Activated CD4-positive, alpha-beta memory T cell treated with anti-CD3 and anti-CD28 coated beads, Interleukin-2, amount 10 ng/mL, durations not matched to agents 7 days and 5 days (primary cell): ENCODE measurements at places on chromosomes 7 and 10. TPM values are rescaled to one million over a fixed set of nuclear protein-coding genes. Genes with fewer than 3 reads are reported as not detected.

Gene C10orf105
- 0.33 TPM for total RNA-seq

Gene LOXL4
- not detected for total RNA-seq

Gene TRIM73
- 9.0 TPM for total RNA-seq

Gene ARL4A
- 19.1 TPM for total RNA-seq
